Hematopoietic multipotent progenitor cell treated with erythropoietin and hydrocortisone succinate and interleukin-3 and kit ligand, for 15 days (in vitro differentiated cells): ENCODE measurements at places on chromosomes 7 and 10.

GRCh38 chr7:37705976-37706375 is 22.4 kb downstream of the GPR141 start:
- DNase-seq: no peak

GRCh38 chr7:81902536-81902935 is 132.7 kb upstream of the HGF start:
- DNase-seq: no peak

DNA sequence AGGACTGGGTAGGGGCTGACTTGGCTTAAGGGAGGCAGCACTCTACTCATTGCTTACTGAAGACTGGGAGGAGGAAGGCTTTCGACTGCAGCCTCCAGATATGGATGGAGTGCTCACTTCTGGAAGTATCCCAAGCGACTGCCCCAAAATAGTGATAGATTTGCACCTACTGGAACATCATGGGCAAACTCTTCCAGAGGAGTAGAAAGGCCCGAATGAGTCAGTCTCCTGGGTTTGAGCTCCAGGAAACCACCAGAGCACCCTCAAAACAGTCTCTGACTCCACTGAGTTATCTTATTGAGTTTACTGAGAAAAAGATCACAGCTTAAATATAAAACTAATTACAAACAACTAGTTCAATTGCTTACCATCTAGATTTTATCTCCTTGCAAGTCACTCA is 37.2 kb upstream of the PDLIM1 start:
- DNase-seq: no peak

DNA sequence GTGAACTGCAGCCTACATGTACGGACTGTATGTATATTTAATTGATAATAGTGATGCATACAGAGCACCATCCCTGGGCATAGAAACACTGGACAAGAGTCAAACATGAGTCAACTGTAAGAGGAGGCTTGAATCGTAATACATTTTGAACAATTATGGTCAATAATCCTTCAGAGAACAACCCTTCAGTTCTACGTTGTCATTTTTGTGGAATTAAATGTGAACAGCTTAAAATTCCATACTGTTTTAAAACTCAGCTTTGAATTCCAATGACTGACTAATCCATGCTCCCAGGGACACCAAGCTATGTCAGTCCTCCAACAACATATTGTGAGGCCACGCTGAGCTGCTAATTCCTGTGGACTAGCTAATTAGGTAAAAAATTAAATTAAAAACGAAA is 41.5 kb upstream of the KMT2E start:
- no peak for DNase-seq

GRCh38 chr10:72851509-72851908 is 42.0 kb upstream of the OIT3 start:
- DNase-seq: no peak

- DNase-seq: no peak
Observed at GRCh38 chr10:25483999-25484398, 309.2 kb downstream of the GPR158 start.

- DNase-seq: no peak
Observed at GRCh38 chr10:67224553-67224952, 298.7 kb downstream of the LRRTM3 start.

DNA sequence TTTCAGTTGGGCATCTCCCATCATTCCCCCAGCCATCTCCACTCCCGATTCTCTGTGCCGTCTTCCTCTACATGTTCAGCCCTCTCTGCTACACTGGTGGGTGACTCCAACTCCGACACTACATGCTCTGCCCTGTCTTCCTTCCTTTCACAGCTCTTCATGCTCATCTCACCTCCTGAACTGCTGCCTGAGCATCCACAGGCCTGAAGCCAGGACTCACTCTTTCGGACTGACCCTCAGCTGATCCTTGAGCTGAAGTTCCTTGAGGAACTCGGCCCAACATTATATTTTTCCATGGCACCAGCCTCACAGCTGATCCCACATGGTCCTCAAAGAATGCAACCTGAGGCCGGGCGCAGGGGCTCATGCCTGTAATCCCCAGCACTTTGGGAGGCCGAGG is 538.4 kb downstream of the PTPRN2 start:
- DNase-seq: no peak

GRCh38 chr10:77661674-77662073 is 24.1 kb upstream of the KCNMA1 start:
- no peak for DNase-seq

- no peak for DNase-seq
Observed at GRCh38 chr7:76353744-76354143, 5.0 kb downstream of the YWHAG start.

DNA sequence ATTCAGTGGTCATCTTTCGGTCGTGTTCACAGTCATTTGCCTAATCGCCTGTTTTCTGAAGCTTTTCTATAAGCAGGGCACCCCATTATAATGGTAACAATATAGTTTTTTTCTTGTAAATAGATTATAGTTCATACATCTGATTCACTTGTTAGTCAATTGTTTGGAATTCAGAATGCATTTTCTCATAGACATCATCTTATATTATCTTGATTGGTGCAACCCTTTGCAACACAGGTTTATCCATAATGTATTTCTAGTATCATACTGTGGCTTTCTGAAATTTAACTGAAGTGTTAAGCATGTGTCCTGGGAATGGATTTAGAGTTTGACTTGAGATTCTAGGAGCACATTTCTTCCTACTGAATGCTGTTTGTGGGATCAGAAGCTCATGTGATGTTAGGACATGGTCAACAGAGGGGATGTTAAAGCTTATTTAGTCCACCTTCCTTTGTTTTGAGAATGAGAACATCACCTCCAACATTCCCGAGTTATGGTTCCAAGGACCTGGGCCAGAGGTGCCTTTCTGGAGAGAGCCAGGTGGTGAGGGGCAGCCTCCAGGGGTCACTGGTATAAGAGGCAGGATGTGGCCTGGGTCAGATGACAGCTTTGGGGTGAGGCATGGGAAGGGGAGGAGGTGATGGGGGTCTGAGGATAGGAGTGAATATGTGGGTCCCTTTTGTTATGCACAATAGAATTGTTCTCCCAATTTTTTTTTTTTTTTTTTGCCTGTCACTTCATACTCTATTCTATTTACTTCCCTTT is 415.6 kb downstream of the EXOC4 start:
- no peak for DNase-seq

DNA sequence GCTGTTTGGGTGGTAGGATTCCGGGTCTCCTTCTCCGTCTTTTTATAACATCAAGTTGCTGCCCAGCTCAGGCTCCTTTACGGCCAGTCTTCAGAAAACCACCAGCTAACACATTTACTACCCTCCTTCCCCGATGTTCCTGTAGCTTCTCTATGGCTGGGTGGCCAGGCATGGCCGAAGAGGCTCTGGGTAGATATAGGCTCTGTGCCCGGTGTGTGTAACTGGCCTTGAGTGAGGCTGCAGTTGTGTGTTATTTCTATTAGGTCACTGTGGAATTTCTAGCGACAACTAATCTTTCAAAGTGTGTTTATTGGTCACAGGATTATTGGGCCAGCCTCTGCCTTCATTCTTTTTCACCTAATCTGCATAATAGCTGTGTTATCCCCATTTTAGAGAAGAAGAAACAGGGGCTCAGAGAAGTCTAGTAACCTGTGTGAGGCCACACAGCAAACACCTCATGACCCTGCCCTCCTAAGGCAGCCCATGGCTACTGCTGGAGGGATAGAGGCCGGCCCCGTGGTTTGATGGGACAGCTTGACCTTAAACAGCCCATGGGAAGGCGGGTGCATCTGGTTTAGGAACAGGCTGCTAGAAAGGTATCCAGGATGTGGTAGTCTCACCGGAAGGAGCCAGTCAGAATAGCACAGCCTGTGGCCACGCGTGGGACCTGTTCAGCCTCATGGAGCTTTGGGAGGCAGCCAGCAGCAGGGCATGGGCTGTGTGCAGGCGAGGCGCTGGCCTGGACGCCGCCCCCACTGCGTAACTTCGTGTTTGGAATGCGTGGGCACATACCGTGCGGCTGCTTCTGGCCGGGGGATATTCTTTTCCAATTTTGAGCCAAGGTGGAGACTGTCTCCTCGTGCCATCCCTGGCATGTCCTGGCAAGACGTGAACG is 29.7 kb downstream of the HTRA1 start:
- no peak for DNase-seq
